ENCODE measurements at places on chromosomes 3 and 15.
A peak's percentile ranks its signal among the peaks of the same experiment; 100 is the strongest.

DNA sequence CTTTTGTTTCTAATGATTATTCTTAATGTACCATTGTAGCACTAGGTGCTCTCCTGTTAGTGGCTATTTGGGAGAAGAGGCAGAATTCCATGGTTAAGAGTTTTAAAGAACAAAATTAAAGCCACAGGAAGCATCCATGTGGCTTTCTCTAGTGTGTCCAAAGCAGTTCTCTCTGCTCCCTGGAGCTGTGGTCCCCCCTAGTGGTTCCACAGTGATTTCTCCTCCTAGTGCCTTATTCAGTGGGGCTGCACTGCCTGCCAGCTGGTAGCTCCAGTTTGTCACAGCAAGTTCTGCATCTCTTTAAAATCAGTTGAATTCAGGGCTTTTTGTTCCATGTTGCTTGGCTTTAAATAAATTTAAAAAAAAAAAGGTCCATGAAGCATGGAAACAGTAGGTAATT is 39.6 kb upstream of the FAM98B start:
- no peak for DNase-seq

GRCh38 chr3:25594007-25594502 is 70.7 kb downstream of the TOP2B start:
- no peak for DNase-seq

GRCh38 chr3:112425858-112426750 is 73.2 kb downstream of the BTLA start:
- DNase-seq = no peak

- no peak for DNase-seq
Observed at GRCh38 chr3:112829046-112829445, 17.6 kb downstream of the CD200R1L start.

GRCh38 chr3:61772456-61772855 is 211.1 kb downstream of the PTPRG start:
- no peak for DNase-seq

DNA sequence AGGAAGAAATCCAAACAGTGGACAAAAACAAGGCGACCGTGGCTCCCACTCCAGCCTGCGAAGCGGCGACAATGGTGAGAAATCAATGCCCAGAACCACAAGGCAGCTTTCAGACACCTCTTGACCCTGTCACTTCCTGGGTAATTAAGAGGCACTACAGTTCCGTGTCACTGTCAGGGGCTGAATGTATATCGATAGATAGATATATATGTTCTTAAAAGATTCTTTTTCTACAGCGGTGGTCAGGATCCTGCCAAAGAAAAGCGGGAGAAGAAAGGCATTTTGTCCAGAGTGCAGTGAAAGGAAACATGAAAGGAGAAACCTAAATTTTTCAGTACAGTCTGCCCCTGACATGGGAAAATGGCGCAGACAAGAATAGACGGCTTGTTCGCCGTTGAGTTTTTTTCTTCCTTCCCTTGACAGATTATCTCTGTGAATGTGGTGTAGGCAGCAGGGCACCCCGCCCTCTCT is 56.2 kb upstream of the HES1 start:
- DNase-seq = no peak

- no peak for DNase-seq
Observed at GRCh38 chr15:69677403-69677802, 224.8 kb downstream of the RPLP1 start.

GRCh38 chr3:83734656-83735055 is 1224.1 kb upstream of the CADM2 start:
- DNase-seq = no peak

- no peak for DNase-seq
Observed at GRCh38 chr3:150286390-150287147, 121.5 kb upstream of the TSC22D2 start.

GRCh38 chr3:77207753-77208152 is 167.9 kb downstream of the ROBO2 start:
- DNase-seq = no peak

DNA sequence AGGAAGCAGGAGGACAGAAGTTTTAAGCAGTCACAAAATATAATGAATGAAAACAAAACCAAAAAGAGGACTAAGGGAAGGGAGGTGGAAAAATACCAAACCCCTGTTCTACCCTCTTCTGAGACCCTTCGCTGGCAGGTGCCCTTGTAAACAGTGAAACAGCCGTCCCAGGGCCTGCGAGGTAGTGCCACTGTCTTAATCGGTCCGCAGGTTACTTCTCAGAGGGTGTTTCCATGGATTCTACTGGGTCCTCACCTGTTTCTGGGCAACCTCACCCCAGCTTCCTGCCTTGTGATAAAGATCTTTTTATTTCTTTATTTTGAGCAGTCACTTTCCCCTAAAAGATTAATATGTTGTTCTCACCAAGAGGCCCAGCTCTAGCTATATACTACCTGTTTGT is 65.3 kb downstream of the SLC30A4 start:
- DNase-seq = no peak

- no peak for DNase-seq
Observed at GRCh38 chr3:184771301-184772127, 40.5 kb upstream of the VPS8 start.

GRCh38 chr15:74400313-74400860 is 32.9 kb upstream of the CYP11A1 start:
- peak; percentile 23 for DNase-seq

DNA sequence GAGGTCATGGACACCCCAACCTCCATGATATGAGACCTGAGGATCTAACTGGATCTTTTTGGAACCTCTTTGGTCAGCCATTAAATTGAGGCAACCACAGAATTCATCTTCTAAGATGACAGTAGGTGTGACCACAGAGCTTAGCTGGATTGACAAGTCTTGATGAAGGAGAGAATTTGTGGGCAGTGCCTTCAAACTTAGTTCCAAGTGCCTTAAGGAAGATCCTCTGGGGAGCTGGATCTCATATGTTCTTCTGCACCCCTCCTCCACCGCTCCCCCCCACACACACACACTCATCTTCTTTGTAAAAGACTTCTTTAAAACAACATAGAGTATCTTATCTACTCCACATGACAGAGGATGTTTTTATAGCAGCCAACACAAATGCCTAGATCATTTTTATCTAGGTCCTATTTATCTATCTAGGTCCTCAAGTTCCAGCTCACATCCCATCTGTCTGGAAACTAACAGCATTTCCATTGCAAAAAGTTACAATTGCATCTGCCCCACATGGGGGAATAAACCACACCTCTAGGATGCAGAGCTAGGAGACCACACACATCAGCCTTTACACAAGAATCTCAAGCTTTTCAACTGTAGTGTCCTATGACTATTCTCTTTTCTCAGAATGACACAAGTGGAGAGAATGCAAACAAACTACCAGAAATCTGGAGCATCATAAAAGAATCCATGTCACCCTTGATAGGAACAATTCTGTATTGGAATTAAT is 37.4 kb downstream of the WWTR1 start:
- DNase-seq = no peak

DNA sequence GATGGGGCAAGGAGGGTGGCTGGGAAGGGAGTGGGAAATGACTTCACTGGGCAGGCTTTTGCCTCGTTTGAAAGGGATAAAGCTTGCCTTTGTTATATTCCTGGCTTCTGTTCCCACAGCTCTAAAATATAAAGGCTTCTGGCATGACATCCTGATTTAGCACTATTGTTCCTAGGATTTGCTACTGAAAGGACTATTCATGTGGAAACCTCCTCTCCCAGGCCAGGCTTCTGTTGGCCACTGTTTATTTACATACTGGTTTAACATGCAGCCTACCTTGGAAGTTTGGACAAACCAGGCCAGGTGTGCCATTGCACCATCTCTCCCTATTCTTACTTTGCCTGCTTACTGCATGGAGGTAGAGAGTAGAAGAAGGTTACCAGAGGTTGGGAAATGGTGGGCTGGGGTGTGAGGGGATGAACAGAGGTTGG is 2.4 kb upstream of the LMCD1 start:
- no peak for DNase-seq

- peak; percentile 23 for DNase-seq
Observed at GRCh38 chr15:38610748-38611147, 46.1 kb upstream of the RASGRP1 start.

DNA sequence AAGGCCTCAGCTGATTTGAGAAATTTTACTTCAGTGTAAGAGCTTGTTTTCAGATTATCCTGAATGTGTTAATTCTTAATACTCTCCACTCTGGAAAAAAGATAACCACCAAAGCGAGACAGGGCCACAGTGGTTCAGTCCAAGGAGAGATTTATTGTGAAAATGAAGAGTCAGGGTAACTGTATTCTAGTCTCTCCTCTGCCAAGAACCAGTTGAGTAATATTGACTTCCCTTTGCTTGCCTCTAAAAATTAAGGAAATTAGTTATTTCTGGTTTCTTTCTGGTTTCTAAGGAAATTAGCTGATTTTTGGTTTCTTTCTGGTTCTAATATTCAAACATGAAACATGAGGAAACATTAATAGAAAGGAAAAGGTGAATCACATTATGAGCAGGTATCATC is 34.9 kb downstream of the PPP1R2 start:
- no peak for DNase-seq

Measured in stimulated activated CD4-positive, alpha-beta T cell treated with anti-CD3 and anti-CD28 coated beads, Interleukin-4, amount 100 ng/mL, for 1 hour (primary cell).